ENCODE measurements at places on chromosomes 2 and 18. TPM values are rescaled to one million over a fixed set of nuclear protein-coding genes. Genes with fewer than 3 reads are reported as not detected.

TEX44 gene
- total RNA-seq: not detected

GCG gene
- total RNA-seq: not detected

SIGLEC15 gene
- not detected for total RNA-seq

ASXL3 gene
- 0.56 TPM for total RNA-seq

SERPINB7 gene
- total RNA-seq: not detected

CHPF gene
- total RNA-seq: 54.3 TPM

FARSB gene
- total RNA-seq: 18.1 TPM

TLX2 gene
- 0.22 TPM for total RNA-seq

LIMS4 gene
- not detected for total RNA-seq

SIX3 gene
- 5.7 TPM for total RNA-seq

LRATD1 gene
- 9.9 TPM for total RNA-seq

HTR2B gene
- not detected for total RNA-seq

SLC9A2 gene
- 0.47 TPM for total RNA-seq

GPR35 gene
- 0.32 TPM for total RNA-seq

G6PC2 gene
- total RNA-seq: not detected

SERPINB13 gene
- not detected for total RNA-seq

PRKCE gene
- total RNA-seq: 1.5 TPM

Data from endodermal cell (in vitro differentiated cells).